Hepatocyte (in vitro differentiated cells): ENCODE measurements at places on chromosomes 6 and 20.

DNA sequence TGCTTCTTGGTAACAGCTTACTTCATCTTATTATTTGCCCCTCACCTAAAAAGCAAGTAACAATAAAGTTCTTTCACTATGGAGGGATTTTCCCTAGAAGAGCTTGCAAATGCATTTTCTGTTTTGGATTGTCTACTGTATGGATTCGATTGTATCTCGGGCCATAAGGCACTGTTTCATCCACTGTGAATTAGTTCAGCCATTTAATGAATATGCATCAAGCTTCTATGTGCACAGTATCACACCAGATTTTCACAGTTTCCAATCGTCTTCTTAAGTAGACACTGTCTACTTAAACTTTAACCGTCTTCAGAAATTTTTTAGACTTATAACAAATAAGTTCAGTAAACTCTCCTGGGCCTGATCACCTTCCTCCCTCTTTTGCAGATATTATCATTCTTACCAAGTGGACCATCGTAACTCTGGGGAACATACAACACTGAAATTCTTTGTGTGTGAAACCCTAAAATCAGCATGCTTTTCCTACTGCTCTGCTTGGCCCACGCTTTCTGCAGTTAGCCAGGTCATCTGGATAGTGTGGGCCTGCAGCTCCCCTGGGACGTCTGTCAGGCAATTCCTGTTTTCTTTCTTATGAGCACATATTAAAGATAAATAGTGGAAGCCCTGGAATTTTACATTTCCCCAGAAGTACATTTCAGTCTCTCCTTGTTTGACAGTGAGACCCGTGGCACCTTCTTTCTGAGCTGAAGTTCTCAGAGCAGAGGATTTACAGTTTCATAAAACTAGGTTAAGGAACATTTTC, 136.5 kb upstream of the PDE10A start:
- DNase-seq, result no peak
- H3K36me3 ChIP-seq, result no peaks in the 10 kb centered on the region
- no peak overlapping the region for H3K27ac ChIP-seq
- H3K4me3 ChIP-seq, result no peak overlapping the region
- no peaks in the 10 kb centered on the region for H3K4me1 ChIP-seq

DNA sequence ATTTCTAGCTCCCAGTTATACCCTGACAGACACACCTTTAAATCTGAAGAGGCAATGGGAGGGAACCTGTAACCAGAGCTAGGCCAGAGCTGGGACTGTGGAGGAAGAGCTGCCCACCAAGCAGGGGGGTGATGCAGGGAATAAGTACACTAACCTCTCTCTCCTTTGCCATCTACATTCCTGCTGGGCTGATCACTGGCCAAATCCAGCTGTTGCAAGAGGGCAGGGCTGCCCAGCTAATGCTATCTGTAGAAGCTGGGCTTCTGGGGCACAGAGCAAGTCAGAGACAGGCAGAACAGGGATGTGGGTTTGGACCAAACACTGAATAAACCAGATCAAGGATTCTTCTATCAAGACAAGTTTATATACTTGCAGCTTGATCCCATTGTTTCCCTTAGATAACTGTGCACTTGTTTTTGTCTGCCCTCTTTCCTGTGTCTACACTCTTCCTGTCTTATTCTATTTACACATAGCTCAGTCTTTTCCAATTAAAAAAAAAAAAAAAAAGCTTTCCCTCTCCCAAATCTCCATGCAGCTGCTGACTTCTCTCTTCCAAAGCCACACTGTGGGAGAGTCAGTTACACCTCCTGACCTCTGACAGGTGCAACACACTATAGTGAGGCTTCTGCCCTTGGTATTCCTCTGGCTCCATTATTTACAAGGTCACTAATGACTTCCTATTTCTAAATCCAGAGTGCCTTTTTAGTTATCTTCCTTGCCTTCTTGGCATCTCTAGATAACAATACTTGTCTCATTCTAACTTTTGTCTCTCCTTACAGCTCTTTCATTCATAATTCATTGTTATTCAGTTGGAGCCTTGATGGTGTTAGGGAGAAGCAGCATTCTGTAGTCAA, 43.7 kb downstream of the TRIM38 start:
- H3K4me3 ChIP-seq, result no peak overlapping the region
- no peaks in the 10 kb centered on the region for H3K27me3 ChIP-seq
- no peaks in the 10 kb centered on the region for H3K36me3 ChIP-seq
- H3K4me1 ChIP-seq, result no peaks in the 10 kb centered on the region

DNA sequence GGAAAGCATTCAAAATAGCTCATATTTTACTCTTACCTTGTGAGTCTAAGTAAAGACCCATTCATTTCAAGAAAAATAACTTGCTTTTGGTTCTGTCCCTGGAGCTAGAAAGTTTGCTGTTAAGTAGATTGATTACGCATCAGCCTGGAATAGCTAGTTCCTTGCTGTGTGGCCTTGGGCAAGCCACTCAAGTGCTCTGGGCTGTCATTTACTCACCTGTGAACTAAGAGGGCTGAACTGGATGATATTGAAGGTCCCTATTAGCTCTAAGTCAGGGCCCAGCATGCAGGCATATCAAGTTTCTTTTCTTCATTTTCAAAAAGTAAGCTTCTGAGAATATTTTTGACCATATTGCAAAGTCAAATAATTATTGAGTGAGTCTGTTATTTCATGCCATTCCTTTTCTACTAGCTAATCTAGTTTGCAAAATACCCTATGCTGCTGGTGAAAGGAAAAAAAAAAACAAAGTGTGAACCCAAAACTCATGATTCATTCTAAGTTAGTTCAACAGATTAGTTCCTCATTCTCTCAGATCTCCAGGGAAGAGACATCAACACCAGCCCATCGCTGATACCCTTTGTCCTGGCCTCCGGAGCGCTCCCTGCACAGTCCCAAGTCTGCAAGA, 106.5 kb upstream of the GMDS start:
- peaks cover 7% of the 10 kb centered on the region for H3K4me1 ChIP-seq
- no peaks in the 10 kb centered on the region for H3K36me3 ChIP-seq
- H3K27ac ChIP-seq, result no peak overlapping the region
- no peak for DNase-seq

GRCh38 chr20:2519115-2519809, 10.5 kb upstream of the ZNF343 start:
- H3K4me1 ChIP-seq, result no peaks in the 10 kb centered on the region
- no peak overlapping the region for H3K27ac ChIP-seq
- no peak for DNase-seq
- H3K36me3 ChIP-seq, result no peaks in the 10 kb centered on the region

DNA sequence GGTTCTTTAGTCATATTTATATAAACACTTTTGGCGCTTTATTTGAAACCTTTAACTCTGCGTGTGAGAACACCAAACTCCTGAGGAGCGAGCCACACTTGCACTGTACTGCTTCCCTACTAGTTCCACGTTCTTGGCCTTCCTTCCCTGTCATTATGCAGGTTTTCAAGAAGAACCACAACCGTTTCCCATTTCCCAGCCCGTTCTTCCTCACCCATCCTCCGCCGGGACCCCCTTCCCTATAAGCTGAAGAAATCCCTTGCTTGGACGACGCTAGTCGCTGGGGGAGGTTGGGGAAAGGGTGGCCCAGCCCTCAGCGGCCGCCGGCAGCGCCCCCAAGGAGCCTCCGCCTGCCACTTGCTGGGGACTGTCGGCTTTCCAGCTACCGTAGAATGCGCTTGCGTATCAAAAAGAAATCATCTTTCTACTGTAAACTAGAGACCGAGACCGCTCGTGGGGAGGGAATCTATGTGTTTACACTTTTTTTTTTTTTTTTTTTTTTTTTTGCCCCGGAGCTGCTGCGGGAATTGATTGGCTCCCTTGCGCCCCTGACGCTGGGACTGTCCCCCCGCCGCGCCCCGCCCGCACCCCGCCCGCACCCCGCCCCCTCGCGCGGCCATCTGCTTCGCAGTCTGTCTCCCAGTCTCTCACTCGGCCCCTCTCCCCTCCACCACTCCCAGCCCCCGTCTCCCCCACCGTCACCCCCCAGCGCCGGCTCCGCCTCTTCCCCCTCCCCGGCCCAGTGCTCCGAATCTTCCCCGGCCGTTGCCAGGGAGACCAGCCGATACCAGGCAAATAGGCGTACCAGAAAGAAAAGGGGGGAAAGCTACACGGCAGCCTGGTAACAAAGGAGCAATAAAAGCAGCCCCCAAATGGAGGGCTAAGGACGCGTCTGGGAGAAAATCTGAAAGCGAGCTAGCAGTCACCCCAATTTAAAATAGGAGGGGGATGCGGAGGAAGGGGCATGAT, 2.3 kb upstream of the MARCKS start:
- H3K27me3 ChIP-seq, result no peaks in the 10 kb centered on the region
- H3K4me3 ChIP-seq, result peak overlapping the region; percentile 38
- H3K36me3 ChIP-seq, result no peaks in the 10 kb centered on the region
- DNase-seq, result peak; percentile 92

DNA sequence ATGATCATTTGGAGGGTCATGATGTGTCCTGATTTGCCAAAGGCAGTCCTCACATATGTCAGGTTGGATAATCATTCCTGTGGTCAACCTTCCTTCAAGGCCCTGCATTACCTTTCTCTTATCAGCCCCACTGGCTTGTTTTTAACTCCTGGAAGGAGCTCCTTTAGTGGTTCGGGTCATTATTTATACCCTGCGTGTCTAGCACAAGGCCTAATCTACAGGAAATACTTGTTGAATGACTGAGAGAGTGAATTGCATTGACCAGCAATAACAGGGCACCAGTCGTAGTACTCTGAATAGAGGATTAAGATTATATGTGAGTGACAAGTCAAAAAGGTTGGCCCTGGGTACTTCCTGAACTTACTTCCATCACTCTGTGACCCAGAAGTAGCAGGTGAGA, 4.5 kb downstream of the HIVEP2 start:
- peaks cover 9% of the 10 kb centered on the region for H3K4me1 ChIP-seq
- H3K27me3 ChIP-seq, result no peaks in the 10 kb centered on the region
- H3K4me3 ChIP-seq, result no peak overlapping the region
- no peaks in the 10 kb centered on the region for H3K36me3 ChIP-seq

DNA sequence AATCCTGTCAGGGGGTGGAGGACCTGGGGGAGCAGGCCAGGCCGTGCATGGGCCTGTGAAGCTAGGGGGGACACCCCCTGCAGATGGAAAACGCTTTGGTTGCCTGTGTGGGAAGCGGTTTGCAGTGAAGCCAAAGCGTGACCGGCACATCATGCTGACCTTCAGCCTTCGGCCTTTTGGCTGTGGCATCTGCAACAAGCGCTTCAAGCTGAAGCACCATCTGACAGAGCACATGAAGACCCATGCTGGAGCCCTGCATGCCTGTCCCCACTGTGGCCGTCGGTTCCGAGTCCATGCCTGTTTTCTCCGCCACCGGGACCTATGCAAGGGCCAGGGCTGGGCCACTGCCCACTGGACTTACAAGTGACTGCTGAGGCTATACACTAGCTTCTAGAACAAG, 1.8 kb downstream of the ZBTB9 start:
- H3K4me1 ChIP-seq, result no peaks in the 10 kb centered on the region
- no peak overlapping the region for H3K27ac ChIP-seq
- no peak overlapping the region for H3K4me3 ChIP-seq
- no peaks in the 10 kb centered on the region for H3K27me3 ChIP-seq
- no peaks in the 10 kb centered on the region for H3K36me3 ChIP-seq
- no peak for DNase-seq

- DNase-seq, result no peak
- H3K4me1 ChIP-seq, result no peaks in the 10 kb centered on the region
- no peaks in the 10 kb centered on the region for H3K36me3 ChIP-seq
- H3K4me3 ChIP-seq, result no peak overlapping the region
These were observed 59.0 kb upstream of the RNF146 start for GRCh38 chr6:127207591-127208120.

DNA sequence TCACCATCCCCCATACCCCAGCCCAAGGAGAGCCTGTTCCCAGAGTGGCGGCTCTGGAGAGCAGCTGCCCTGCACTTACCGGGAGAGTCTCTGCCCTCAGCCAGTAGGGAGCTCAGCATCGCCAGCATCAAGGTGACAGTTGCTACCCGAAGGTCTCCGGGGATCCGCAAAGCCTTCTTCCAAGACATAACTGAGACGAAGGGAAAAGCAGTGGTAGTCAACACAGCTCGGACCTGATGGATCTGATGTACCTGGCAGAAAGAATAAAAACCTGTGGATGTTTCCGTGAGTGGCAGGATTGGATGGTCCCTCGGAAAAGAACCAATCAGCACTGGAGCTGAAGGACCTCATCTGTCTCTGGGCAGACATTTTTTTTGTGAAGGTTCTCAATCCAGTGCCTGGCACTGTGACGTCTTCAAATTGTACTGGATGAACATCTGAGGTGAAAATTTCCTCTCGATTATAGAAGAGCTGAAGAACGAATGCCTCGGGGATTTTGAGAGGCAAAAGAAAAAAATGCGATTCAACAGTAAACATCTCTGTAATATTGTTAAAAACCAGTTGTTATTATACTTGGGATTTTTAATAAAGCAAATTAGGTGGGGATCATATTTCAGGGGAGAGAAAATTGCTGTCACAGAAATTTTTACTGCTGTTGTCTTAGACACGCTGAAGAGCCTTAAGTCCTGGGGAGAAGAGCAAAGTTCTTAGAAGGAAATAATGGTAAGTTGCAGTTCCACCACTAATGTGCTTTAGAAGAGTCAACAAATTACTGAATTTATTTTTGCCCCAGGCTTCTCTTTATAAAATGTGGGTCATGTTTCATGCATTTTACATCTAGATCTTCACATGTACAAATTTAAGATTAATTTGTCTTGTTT, at the start of gene HLA-DQB1:
Gene HLA-DQB1 (minus strand): TSS at position 238 of the 881 bp plus-strand sequence. CDS start 50 bp downstream, at position 188.
- peak; percentile 74 for DNase-seq
- H3K36me3 ChIP-seq, result no peaks in the 10 kb centered on the region
- no peaks in the 10 kb centered on the region for H3K4me1 ChIP-seq

- no peaks in the 10 kb centered on the region for H3K36me3 ChIP-seq
- H3K4me3 ChIP-seq, result no peak overlapping the region
- H3K27ac ChIP-seq, result no peak overlapping the region
- DNase-seq, result no peak
- no peaks in the 10 kb centered on the region for H3K27me3 ChIP-seq
These were observed 131.4 kb downstream of the BTBD3 start for GRCh38 chr20:12049125-12049524.

DNA sequence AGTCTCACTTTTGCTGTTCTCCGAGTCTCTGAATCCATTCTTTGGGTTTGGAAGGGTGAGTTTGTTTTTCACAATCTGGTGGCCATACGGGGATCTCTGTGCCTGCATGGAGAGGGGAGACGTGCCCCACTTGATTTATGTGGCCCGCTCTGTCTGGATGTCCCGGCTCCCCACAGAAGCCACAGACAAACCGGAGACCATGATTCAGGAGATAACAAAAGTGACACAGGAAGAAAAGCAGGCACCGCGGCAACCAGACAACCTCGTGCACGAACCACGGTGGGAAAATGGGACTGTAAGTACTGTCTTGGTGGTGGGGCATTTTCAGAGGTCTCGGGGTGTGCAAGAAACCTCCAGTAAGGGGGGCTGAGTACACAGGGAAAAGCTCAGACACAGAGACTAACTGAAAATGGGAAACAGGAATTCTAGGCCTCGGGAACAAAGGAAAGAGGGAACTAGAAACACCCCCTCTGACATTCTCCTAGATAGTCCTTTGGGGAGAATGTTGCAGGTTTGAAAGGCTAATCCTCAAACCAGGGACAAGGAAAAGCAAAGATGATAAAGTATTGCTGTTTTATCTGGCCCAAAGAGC, 22.1 kb upstream of the ZNF318 start:
- peak; percentile 15 for DNase-seq
- H3K36me3 ChIP-seq, result no peaks in the 10 kb centered on the region
- no peaks in the 10 kb centered on the region for H3K27me3 ChIP-seq
- H3K27ac ChIP-seq, result peak overlapping the region; percentile 68
- no peak overlapping the region for H3K4me3 ChIP-seq
- peaks cover 7% of the 10 kb centered on the region for H3K4me1 ChIP-seq
